ENCODE measurements at places on chromosomes 7 and 10.
A peak's percentile ranks its signal among the peaks of the same experiment; 100 is the strongest.

DNA sequence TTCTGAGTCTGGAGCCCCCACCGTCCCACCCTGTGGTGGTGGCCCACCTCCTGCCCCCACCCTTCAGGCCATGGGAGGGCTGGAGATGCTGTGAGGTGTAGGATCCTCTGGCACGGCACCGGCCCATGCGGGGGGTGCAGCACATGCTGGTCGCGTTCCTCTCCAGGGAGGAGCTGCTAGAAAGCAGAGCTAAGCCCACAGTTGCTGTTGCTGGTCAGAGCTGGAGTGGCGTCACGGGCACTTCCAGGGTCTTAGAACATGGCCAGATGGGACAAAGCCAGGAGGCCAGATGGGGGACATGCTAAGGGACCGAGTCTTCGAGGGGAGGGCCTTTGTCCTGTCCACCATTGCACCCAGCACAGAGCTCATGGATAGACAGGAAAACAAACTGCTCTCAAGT is 21.6 kb downstream of the AGAP3 start:
- no peak overlapping the region for H3K27ac ChIP-seq
- no peaks in the 10 kb centered on the region for H3K27me3 ChIP-seq
- H3K4me1 ChIP-seq: peaks cover 40% of the 10 kb centered on the region

- no peaks in the 10 kb centered on the region for H3K4me1 ChIP-seq
- DNase-seq: peak; percentile 83
- H3K27ac ChIP-seq: peak overlapping the region; percentile 19
- no peak overlapping the region for H3K4me3 ChIP-seq
Measured at GRCh38 chr10:34078745-34079470, 736.2 kb downstream of the PARD3 start.

- DNase-seq: no peak
- peaks cover 16% of the 10 kb centered on the region for H3K4me1 ChIP-seq
- H3K27ac ChIP-seq: peak overlapping the region; percentile 31
- H3K27me3 ChIP-seq: no peaks in the 10 kb centered on the region
- peaks cover 19% of the 10 kb centered on the region for H3K36me3 ChIP-seq
Measured at GRCh38 chr7:77655836-77656455, 40.3 kb upstream of the RSBN1L start.

DNA sequence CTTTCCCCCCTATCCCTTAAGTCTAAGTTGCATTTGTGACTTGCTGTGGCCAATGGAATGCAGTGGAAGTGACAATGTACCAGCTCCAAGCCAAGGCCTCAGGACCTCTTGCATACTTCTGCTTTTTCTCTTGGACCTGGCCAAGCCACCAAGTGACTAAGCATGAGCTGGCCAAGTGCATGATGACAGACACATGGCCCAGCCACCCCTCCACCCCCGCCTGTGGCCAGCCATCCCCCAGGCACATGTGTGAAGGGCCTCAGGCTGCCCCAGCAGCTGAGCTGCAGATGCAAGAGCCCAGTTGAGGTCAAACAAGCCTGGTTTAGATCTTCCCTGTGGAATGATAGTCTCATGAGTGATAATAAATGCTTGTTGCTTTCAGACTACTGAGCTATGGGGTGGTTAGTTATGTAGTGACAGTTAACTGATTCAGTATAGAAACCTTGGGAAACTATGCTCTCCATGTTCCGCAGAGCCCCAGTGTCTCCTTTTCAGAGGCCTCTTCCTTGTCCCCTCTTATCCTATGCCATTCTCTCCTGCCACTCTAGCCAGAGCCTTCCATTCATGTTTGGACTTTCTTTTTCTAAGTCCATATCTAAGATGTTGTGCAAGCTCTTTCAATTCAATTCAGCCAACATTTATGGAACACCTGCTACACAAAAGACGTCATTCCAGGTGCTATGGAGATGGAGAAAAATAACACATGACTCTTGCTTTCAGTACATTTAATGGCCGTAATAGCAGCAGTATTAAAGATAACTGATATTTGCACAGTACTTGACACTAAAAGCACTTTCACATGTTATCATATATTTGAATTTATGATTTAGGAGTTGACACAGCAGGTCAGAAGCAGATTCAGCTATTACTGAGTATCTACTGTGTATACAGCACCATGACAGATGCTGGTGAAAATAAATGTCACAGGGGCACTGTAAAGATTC is 55.5 kb upstream of the LOXL4 start:
- no peaks in the 10 kb centered on the region for H3K4me1 ChIP-seq
- DNase-seq: peak; percentile 82
- no peak overlapping the region for H3K27ac ChIP-seq
- no peak overlapping the region for H3K4me3 ChIP-seq
- H3K27me3 ChIP-seq: no peaks in the 10 kb centered on the region

DNA sequence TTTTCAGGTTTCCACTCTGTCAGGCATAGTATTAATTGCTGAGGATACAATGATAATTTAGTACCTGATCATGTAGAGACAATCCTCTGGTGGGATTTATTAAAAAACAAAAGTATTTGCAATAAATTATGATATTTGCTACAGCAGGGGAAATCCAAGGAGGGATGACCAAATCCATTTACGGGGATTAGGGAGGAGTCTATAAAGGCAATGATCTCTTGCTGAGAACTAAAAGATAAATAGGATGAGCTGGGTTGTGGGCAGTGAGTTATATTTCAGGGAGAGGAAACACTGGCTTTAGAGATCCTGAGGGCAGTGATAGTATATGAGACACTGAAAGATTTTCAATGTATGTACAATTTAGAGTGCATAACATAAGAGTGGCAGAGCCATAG is 305.5 kb downstream of the GPR37 start:
- H3K36me3 ChIP-seq: no peaks in the 10 kb centered on the region
- DNase-seq: no peak
- H3K4me1 ChIP-seq: peaks cover 6% of the 10 kb centered on the region
- peak overlapping the region; percentile 55 for H3K27ac ChIP-seq
- H3K4me3 ChIP-seq: no peak overlapping the region

DNA sequence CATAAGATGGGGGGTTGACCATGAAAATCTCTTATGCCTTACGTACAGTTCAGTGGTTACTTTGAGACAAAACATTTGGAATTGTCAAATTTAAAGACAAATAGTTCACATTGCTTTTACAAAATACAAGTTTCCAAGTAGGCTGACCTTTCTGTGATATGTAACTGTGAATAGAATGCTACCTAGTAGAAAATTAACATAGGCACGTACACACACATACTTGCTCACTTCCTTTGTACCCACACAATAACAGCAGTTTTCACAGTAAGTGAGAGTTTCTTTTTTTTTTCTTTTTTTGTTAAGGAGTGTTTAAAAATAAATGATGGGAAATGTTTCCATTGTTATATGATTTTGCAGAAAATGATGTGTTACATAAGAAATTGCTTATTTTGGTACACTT is 53.3 kb upstream of the SP8 start:
- no peak for DNase-seq
- H3K4me3 ChIP-seq: no peak overlapping the region
- no peaks in the 10 kb centered on the region for H3K36me3 ChIP-seq
- H3K27ac ChIP-seq: no peak overlapping the region
- no peaks in the 10 kb centered on the region for H3K4me1 ChIP-seq

GRCh38 chr10:128431083-128431482 is 304.9 kb upstream of the MKI67 start:
- no peaks in the 10 kb centered on the region for H3K36me3 ChIP-seq
- H3K27me3 ChIP-seq: no peaks in the 10 kb centered on the region
- H3K4me1 ChIP-seq: no peaks in the 10 kb centered on the region
- H3K27ac ChIP-seq: no peak overlapping the region
- no peak for DNase-seq
- H3K4me3 ChIP-seq: no peak overlapping the region

- H3K27ac ChIP-seq: peak overlapping the region; percentile 74
- no peaks in the 10 kb centered on the region for H3K27me3 ChIP-seq
- H3K36me3 ChIP-seq: no peaks in the 10 kb centered on the region
- peaks cover 11% of the 10 kb centered on the region for H3K4me1 ChIP-seq
Measured at GRCh38 chr10:93993414-93993781, 333 bp upstream of the PLCE1 start.

- H3K27me3 ChIP-seq: no peaks in the 10 kb centered on the region
- H3K4me1 ChIP-seq: no peaks in the 10 kb centered on the region
- H3K27ac ChIP-seq: no peak overlapping the region
- no peak overlapping the region for H3K4me3 ChIP-seq
- no peaks in the 10 kb centered on the region for H3K36me3 ChIP-seq
Measured at GRCh38 chr7:52257890-52258289, 777.5 kb upstream of the POM121L12 start.

DNA sequence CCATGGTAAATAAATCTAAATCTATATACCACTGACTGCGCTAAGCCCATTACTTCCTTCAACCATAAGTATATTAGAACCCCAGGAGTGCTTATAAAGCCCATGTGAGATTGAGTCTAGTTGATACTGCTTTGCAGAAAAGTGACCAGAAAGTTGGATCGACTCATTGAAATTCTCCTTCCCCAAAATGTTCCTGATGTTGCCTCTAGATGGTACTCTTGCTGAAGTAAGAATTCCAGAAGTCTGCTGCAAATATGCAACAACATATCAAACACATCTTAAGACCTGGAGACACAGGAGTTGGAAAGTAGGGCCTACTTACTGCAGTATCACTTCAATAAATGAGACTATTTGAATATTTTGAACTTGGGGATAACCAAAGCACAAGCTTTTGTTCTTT is 550.8 kb downstream of the IPMK start:
- no peaks in the 10 kb centered on the region for H3K4me1 ChIP-seq
- H3K27me3 ChIP-seq: no peaks in the 10 kb centered on the region
- H3K27ac ChIP-seq: no peak overlapping the region

DNA sequence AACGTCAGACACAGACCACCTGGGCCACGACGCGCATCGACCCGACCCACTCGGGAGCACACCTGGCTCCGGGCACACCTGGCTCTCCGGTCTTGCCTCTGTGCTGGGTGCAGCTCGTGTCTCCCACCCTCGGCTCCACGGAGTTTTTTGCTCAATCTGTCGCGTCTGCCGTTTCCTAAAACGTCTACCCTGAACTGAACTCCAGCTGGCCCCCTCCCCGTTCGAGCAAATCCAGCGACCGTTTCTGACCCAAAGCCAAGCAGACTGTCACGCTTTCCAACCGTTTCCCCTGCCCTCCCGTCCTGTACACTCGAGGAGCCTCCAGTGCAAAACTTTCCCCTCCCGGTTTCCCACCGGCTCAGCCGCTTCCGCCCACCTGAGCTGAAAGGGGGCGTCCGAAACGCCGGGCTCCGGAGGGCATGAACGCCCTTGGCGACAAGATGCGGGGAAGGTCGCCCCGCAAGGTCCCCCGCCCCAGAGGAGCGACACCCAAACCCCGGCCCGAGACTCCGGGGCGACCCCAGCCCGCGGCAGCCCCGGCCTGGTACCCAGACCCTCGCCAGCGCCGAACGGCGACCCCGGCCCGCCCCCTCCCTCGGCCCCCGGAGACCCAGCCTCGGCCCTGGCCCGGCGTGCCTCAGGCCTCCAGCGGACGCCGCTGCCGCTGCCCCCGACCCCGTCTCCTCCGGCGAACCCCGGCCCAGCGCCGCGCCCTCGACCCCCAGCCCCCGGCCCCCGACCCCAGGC is 557 bp downstream of the CYTH3 start:
- H3K36me3 ChIP-seq: no peaks in the 10 kb centered on the region
- peak overlapping the region; percentile 91 for H3K4me3 ChIP-seq

GRCh38 chr7:116153050-116153449 is 57.3 kb upstream of the TES start:
- DNase-seq: no peak
- no peak overlapping the region for H3K27ac ChIP-seq
- H3K36me3 ChIP-seq: no peaks in the 10 kb centered on the region
- H3K27me3 ChIP-seq: no peaks in the 10 kb centered on the region
- no peaks in the 10 kb centered on the region for H3K4me1 ChIP-seq
- H3K4me3 ChIP-seq: no peak overlapping the region

GRCh38 chr7:18459484-18460245 is 35.9 kb upstream of the HDAC9 start:
- H3K4me1 ChIP-seq: no peaks in the 10 kb centered on the region
- no peaks in the 10 kb centered on the region for H3K27me3 ChIP-seq
- no peak overlapping the region for H3K4me3 ChIP-seq
- H3K36me3 ChIP-seq: no peaks in the 10 kb centered on the region
- H3K27ac ChIP-seq: no peak overlapping the region
- DNase-seq: no peak

GRCh38 chr7:55132890-55133551 is 114.2 kb downstream of the EGFR start:
- DNase-seq: peak; percentile 83
- H3K4me3 ChIP-seq: no peak overlapping the region
- no peaks in the 10 kb centered on the region for H3K36me3 ChIP-seq
- no peaks in the 10 kb centered on the region for H3K27me3 ChIP-seq
- H3K4me1 ChIP-seq: peaks cover 64% of the 10 kb centered on the region

GRCh38 chr7:124652237-124652636 is 113.4 kb downstream of the GPR37 start:
- no peak overlapping the region for H3K4me3 ChIP-seq
- no peak for DNase-seq
- H3K4me1 ChIP-seq: no peaks in the 10 kb centered on the region
- H3K27me3 ChIP-seq: no peaks in the 10 kb centered on the region
- no peak overlapping the region for H3K27ac ChIP-seq

DNA sequence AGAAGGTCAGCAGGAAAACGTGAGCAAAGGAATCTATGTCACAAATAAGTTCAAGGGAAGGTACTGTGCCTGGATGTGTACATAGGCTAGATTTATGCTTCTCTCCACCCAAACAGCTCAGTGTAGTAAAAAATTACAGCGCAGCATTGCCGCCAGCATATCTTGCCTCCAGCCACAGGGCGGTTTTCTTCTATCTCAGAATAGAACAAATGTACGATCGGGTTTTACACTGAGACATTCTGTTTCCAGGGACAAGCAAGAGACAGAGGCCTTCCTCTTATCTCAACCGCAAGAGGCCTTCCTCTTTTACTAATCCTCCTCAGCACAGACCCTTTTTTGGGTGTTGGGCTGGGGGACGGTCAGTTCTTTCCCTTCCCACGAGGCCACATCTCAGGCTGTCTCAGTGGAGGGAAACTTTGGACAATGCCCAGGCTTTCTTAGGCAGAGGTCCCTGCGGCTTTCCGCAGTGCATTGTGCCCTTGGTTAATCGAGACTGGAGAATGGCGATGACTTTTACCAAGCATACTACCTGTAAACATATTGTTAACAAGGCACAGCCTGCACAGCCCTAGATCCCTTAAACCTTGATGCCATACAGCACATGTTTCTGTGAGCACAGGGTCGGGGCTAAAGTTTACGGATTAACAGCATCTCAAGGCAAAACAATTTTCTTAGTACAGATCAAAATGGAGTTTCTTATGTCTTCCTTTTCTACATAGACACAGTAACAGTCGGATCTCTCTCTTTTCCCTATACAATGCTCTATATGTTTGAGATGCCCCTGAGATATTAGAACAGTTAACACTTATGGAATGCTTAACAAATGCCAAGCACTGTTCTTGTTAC is 11.6 kb upstream of the ABHD11 start:
- H3K4me3 ChIP-seq: no peak overlapping the region
- no peaks in the 10 kb centered on the region for H3K27me3 ChIP-seq
- H3K27ac ChIP-seq: no peak overlapping the region
